Cardiac fibroblast (primary cell): ENCODE measurements at places on chromosomes 2 and 18.

GRCh38 chr18:37484983-37485834, 80.4 kb downstream of the CELF4 start:
- DNase-seq, result no peak

- DNase-seq, result peak; percentile 49
These were observed 20.3 kb downstream of the ACTR3 start for GRCh38 chr2:113910110-113910717.

- DNase-seq, result no peak
These were observed 501.5 kb upstream of the CELF4 start for GRCh38 chr18:38067086-38067485.

DNA sequence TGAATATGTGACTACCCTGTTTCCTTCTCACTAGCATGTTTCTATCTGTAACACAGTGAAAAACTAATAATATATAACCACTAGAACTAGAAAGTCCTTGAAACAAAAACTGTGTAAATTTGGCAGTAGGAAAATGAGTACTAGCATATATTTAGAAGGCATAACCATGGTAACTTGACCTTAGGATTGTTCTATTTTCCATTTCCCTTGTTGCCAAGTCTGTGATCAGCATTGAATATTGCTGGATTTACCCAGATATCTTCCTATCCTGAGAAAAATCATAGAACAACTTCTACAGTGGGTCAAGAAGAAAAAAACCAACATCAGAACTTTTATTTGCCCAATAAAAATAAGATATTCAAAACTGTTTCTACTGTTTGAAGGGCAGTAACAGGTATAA, 563.9 kb upstream of the NRXN1 start:
- no peak for DNase-seq

DNA sequence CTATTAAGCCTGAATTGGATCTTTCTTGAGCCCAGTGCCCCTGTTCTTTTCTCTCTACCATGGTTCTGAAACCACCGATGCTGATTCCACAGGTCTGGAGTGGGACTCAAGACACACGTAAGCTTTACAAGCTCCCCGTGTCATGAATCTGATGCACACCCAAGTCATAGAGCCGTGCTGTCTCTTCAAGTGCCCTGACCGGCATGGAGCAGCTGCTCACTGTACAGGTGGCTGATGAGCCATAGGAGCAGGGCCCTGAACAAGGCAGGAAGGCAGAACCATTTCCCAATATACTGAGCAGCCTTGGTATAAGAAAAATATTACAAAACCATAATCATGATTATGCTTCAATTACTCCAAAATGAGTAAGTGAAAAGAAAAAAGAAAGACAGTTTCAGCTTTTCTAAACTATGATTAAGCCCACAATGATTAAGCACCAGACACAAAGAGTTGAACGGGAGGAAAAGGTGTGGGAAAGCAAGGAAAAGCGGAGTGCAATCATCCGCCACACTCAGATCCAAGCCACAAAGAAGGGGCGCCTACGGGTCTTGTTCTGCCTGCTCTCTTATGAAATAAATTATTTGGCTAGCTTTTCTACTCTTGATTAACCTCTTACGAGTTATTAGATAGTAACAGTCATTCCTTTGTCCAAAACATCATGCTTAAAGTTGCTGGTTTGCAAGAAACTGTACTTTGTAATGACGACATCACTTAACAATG, 41.7 kb downstream of the NOL10 start:
- peak; percentile 5 for DNase-seq

DNA sequence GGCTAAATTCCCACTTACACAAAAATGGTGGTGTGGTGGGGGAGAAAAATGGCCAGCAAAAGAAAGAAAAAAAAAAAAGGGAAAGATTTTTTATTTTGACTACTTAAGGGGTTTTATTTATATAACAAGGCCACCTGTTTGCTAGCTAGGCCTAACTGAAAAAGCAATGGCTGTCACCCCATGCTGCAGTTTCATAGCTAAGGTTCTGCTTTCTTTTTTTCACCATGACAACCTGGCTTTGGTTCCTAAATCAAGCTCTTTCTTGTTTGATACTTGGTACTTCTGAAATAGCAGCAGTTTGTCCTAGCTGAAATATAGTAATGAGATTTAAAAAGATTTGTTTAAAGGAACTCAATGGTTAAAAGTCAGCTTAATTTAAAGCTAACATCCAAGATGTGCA, 433.2 kb upstream of the MEX3C start:
- no peak for DNase-seq

DNA sequence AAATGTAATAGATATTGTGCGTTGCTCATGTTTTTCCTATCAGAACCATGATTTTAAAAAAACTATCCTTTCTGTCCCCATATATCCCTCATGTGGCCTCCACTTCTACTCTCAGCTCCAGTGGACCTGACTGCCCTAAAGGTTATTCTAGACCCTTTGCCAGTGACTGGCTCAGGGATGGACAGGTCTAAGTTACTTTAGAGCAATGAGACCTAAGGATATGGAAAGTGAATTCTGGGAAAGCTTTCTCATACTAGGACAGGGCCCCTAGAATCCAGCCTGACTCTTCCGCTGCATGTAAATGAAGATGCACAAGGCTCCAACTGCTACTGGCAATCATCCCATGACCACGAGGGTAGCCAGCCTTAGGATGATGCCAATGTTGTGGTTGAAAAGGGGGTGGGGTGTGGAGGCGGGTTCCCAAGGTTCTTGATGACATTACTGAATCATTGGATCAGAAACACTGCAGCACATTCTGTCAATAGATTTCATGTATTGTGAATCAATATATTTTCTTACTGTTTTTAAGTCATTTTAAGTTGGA, 21.3 kb downstream of the C2orf69 start:
- peak; percentile 16 for DNase-seq

- DNase-seq, result peak; percentile 78
These were observed 14.1 kb downstream of the LAMA3 start for GRCh38 chr18:23703057-23703986.

DNA sequence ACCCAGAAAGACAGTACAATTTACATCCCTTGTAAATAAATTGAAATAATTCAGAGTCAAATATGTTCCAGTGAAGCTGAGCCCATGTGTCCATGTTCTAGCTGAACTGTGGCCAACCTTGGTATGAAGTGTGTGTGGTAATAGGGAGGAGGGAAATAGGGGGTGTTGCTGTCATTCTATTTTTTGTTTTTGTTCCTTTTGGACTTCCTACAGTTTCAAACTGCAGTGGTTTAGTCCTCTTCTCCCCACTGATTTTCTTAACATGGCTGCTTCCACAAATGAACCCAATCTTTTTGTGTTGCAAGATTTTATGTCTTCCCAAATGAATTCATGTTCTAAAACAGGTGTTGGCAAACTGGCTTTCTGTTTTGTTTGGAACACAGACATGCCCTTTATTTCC, 156.9 kb downstream of the CCBE1 start:
- peak; percentile 45 for DNase-seq

DNA sequence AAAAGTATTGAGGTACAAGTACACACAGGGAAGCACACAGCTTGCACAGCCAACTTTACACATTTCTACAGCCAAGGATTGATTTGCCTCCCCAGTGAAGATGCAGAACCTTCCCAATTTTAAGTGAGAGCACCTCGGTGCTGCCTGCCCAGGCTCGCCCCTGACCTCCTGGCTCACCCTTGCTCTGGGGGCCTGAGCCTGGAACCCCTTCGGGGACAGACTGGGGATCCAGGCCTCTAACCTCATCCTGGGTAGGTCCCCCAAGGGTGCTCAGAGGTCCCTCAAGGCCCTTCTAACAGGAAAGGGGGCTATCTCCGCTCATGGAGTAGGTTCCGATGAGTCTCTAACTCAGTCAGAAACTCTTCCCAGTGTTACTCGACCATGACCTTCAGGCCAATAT, 53.1 kb downstream of the BCL2L11 start:
- DNase-seq, result no peak

DNA sequence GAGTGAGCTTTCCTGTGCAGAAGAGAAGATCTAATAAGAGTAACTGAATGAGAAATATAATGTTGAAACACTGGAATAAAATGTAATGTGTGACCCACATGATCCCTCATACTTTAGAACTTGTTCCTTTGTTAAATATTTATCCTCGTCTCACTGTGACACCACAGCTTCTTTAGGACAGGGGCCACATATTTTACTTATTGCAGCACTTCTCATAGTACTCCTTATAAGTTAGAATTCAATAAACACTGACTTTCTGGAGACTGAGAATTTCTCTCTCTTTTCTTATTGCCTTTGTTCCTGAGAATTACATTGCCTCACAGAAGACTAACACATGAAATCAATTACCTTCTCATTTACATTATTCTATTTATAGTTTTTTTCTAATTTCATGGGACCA, 1234.6 kb upstream of the CHAC2 start:
- no peak for DNase-seq
